ENCODE measurements at places on chromosomes 16 and 17.

- ATAC-seq: no peak
These were observed 41.8 kb upstream of the ARL4D start for GRCh38 chr17:43356999-43357398.

DNA sequence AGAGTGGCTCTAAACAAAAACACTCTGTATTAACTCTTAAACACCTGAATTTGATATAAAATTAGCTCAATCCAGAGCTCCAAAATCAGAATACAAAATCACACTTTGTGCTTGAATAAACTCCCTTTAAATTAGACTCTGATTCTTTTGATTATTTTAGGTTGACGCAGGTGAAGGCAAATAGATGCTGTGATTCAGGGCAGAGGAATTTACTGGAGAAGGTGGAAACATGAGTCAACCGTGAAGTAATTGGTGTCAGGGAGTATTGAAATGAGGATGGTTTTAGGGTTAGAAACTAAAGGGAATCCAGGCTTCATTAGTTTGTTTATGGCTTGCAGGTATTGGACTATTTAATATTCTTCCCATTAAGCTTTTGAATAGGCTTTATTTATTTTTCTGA lies 37.1 kb upstream of the TEKT1 start:
- ATAC-seq: no peak

- ATAC-seq: no peak
These were observed 12.5 kb downstream of the ZNF19 start for GRCh38 chr16:71476457-71477124.

GRCh38 chr17:38428112-38428642 lies at the start of gene ARHGAP23:
TSS of gene ARHGAP23 (plus strand) at chr17:38428464. CDS start at chr17:38428486, 22 bp downstream.
- peak; percentile 53 for ATAC-seq

DNA sequence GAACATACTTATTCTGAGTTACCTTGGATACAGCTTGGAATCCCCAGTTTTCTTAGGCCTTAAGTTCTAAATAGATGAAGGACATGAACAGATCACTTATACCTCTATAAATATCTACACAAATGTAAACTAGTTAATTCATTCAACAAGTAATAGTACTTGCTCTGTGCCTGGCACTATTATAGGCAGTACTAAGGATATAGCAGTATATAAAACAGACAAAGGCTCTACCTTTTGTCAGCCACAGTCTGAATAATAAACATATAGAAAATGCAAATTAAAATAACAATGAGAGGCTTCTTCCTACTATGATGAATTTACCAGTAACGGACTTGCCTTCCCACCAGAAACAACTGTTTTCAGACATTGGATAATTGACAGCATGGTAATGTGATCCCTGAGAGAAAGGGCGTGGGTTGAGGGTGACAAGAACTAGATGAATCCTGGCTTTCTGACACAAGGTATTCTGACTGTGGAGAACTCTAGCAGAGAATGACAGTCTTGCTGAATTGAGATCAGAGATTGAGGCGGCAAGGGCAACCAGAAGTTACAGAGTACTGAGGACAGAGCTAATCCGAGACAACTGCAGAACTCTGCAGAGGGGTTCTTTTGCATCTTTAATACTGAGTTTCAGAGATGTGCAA lies 170.5 kb downstream of the TANC2 start:
- ATAC-seq: peak; percentile 73

GRCh38 chr16:17724242-17724898 lies 253.6 kb upstream of the XYLT1 start:
- ATAC-seq: peak; percentile 20

- ATAC-seq: no peak
These were observed 23.8 kb downstream of the SHISA9 start for GRCh38 chr16:12925026-12925800.

GRCh38 chr16:35797811-35798210 lies 2338.4 kb downstream of the TP53TG3F start:
- ATAC-seq: no peak

DNA sequence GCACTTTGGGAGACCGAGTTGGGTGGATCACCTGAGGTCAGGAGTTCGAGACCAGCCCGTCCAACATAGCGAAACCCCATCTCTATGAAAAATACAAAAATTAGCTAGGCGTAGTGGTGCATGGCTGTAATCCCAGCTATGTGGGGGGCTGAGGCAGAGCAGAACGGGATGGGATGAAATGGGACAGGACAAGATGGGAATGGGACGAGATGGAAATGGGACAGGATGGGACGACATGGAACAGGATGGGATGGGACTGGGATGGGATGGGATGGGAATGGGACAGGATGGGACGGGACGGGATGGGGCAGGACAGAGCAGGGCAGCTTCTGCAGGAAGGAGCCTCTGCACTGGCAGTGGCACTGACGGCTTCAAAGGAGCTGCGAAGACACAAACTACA lies 106.1 kb downstream of the ANKRD11 start:
- ATAC-seq: no peak

DNA sequence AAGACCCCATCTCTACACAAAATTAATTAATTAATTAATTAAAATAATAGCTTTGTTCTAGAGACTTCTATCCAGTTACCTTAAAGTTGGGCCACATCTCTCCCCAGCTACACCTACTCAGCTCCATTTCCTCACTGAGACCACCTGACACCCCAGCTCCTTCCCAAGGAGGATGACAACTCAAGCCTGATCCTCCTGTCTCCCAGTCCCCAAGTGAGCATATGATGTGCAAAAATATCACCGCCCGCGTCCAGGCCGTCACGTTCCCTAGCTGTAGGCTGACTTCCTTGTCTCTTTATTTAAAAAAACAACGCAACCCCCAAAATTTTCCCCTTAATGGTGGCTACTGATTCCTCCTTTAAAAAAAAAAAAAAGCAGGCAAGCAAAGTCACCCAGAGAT lies 120.2 kb upstream of the RCVRN start:
- ATAC-seq: no peak

DNA sequence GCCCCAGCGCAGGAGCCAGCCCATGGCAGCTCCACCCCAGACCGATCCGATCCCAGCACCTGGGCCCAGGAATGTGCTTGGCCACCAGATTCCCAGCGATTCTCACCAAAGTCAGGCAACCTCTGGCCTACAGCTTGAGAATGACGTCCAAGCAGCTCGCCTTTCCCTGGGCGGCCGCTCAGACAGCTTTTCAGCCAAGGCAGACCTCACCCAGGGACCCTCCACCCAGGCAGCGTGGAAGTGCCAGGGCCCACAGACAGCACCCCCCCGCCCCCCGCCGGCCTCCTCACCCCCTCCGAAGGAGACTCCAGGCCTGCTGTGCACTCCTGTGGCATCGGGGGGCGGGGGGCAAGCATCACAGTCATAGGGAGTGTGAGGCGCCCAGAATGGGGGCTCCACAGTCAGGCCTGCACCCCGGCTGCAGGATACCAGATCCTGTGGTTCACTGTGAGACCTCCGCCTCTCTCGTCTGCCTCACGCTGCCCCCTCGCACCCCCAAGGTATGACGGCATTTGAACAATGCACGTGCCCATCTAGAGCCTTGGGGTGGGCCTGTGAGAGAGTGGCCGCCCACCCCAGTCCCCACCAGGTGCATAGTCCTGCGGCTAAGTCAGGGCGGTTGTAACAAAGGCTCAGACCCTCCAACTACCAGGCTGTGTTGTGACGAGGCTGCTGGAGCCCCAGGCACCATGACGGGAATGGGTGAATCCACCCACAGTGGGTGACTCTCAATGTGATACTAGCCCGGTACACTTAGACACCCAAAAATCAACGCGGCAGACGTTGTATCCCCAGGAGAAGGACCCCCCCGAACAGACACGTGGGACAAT lies 6.0 kb downstream of the CEP295NL start:
- ATAC-seq: no peak

DNA sequence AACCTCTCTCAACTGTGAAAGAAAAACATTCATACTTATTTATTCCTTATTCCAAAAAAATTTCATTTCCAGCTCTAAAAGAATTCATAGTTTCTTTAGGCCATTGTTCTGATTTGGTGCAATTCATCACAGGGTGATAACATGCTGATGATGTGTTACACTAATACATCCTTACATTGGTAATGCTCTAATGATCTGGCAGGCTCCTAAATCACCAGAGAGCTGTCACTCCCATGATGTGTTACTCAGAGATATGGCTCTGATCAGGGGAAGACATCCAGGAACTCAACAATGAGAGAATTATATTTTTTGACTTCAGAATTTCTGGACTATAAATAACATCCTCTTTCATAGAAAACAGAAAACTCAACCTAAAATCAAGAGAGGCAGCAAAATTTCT lies 209.3 kb downstream of the CHD9NB start:
- ATAC-seq: no peak

DNA sequence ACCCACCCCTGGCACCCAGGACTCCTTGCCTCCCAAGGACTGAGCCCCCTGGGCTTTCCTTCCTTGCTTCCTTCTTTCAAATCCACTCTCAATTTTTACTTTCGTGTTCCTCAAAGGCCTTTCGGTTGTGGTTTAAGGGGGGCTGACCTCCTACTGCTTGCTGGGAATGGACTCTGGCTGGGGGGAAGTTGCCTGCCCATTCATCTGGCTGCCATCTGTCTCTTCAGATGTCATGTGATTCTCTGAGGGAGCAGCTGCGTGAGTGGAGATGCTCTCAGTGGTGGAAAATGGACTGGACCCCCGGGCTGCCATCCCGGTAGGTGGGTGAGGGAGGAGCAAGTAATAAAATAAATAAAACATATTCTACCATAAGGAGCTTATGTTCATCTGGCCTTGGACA lies 93.8 kb upstream of the RPRML start:
- no peak for ATAC-seq

GRCh38 chr16:89187032-89187769 lies 13.1 kb downstream of the SLC22A31 start:
- ATAC-seq: no peak

DNA sequence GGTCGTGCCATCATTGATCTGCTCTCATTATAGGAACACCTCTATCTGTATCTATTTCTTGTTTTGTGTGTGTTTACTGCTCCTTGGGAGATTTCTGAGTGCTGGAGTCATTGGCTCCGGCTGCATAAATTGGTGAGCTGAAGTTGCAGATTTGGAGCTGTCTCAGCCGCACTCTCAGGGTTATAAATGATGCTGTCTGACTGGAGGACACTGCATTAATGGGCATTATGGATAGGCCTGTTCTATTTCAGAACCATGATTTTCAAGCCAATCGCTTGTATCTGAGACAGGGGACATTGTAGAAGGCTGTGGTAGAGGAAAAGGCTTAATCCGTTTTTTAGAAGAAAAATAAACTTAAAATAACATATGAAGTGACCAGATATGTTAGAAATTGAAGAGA lies 126.4 kb upstream of the KIF2B start:
- ATAC-seq: peak; percentile 7

DNA sequence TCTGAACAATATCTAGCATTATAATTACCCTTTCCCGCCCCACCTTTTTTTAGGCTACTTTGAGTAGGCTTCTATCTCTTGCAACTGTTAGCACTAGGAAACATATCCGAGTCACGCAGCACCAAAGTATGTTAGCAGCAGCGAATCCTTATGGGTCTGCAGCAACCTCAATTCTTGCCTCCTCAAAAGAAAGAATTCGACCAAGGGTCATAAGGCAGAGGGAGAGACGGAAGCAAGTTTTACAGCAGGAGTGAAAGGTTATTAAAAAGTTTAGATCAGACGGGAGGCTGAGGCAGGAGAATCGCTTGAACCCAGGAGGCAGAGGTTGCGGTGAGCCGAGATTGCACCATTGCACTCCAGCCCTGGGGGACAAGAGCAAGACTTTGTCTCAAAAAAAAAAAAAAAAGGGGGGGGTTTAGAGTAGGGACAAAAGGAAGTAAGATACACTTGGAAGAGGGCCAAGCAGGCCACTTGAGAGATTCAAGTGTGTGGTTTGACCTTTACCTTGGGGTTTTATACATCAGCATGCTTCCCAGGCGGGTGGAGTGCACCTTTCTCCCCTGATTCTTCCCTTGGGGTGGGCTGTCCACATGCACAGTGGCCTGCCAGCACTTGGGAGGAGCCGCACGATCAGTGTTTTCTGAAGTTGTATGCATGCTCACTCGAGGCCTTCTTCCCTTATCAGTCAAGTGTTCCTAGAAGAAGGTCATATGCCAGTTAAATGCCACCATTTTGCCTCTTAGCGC lies 67.7 kb downstream of the HLF start:
- no peak for ATAC-seq

DNA sequence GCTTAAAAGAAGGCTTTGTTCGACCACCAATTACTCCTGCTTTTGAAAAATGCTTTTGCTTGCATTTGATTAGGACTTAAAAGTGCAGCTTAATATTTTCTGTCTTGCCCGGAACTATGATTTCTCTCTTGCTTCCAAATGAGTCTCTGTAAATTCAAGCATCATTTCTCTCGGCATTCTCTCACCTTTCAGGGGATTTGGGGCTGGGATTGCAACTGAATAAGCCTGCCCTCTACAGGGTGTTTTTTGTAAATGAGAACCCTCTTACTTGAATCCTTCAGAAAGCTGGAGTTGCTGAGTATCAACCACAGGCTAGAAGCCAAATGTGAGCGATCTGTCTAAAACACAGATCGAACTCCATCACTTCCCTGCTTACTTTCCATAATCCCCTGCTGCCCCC lies 234.6 kb downstream of the TMEM114 start:
- ATAC-seq: no peak

GRCh38 chr17:12709063-12709462 lies 43.4 kb downstream of the MYOCD start:
- no peak for ATAC-seq

DNA sequence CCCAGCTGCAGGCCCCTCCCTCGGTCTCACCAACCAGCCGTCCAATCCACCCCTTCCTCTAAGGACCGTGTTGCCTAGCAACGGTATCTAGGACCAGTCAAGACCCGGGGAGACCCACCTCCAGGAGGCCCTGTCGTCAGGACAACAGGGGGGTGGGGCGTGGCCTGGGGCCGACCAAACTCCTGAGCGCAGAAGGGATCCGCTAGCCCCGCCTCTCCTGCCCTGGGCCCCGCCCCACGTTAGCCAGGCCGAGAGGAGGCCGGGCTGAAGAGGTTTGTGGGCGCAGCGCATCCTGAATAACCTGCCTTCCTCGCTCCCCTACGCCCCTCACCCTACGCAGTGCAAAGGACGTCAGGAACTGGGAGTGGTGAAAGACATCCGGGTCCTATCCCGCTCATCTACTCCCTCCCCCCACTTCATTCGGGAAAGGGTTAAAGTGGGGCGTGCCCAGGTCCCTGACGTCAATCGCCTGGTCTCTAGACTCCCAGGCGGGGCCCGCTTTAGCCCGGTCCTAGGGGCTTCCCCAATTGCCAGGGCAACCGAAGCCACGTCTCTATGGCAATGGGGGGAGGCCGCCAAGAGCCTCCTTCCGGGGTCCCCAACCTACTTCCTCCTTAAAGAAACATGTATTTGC lies 14.7 kb downstream of the DLG4 start:
- peak; percentile 80 for ATAC-seq

DNA sequence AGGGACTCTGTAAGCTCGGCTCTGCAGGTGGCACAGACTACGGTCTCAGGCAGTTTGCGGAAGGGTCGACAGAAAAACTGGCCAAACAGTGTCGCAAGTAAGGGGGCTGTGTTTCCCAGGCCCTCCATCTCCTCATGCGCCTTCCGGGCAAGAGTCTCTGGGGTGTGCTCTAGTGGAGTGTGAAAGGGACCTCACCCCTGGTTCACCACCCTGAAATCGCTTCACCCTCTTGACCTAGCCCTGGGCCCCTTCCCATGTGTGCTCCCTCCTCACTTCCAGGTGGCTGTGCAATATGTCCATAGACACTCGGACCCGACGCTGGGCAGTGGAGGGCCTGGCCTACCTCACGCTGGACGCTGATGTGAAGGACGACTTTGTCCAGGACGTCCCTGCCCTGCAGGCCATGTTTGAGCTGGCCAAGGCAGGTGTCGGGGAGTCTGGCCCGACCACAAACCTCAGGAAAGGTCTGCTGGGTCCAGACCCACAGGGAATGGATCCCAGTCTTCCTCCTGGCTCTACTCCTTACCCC lies 22.3 kb downstream of the UNC45B start:
- ATAC-seq: no peak

Data from motor neuron (in vitro differentiated cells).